Nucleus accumbens (tissue), 56 donors: ENCODE measurements at places on chromosomes 7 and 10.

DNA sequence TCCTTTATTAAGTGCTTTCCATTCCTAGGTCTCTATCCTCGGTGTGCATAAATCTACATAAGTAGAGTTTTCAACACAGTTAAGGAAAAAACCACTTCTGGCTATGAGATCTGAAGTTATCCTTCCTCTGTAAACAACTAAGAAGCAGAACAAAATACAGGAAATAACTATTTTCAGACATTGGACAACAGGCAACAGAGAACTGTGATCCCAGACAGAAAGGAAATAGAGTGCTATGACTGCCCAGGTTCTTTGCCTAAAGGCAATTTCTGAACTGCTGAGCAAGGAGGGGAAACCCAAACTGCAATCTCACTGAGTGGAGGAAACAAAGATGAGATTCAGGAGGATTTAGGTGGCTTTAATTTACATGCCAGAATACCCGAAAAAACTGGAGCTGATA lies 285.4 kb downstream of the SNX13 start:
- no peak for DNase-seq

GRCh38 chr7:158023157-158023556 lies 564.5 kb downstream of the PTPRN2 start:
- DNase-seq, result no peak

GRCh38 chr10:76108563-76109359 lies 677.3 kb downstream of the LRMDA start:
- DNase-seq, result no peak

DNA sequence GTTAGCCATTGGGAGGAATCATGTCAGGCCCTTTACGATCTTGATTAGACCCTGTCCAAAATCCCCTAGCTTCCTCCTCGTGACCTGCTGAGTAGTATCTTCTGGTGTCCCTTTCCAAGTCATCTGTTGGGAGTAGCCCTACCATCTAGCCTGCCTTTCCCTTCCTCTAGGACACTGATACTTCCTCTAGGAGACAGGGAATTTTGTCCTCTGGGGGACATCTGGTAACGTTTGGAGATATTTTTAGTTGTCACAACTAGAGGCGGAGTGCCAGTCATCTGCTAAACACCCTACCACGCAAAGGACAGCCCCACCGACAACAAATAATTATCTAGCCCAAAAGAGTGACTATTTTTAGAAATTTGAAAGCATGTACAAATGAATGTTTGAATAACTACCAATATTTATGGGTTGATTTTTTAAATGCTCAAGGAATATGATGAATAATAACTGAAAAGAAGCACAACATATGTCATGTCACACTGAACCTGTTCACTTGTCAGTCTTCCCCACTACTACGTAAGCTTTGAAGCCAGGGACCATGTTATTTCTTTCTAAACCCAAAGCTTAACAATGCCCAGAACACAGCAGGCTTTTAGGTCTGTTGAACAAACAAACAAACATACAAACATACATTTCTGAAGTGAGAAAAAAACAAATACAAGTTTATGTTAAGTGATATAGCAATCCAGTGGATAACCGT lies 105.9 kb downstream of the ARHGAP12 start:
- no peak for DNase-seq

GRCh38 chr10:133257489-133258065 lies 19.1 kb downstream of the ADAM8 start:
- no peak for DNase-seq

- DNase-seq, result no peak
Measured at GRCh38 chr7:66507764-66508296, 120.9 kb upstream of the KCTD7 start.

DNA sequence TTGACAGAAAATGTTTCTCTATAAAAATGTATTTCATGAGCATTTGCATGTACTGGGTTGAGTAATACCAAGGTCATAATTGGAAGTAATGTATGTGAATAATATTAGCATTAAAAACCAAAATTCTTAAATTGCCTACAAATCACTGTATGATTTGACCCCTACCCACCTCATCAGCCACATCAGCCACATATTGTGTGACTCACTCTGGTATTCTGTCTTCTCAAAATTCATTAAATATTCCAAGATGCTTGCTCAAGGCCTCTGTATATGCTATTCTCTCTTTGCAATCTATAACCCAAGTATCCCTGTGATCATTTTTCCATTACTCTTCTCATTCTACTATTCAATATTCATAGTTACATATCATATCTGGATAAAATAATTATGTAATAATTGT lies 21.4 kb downstream of the POT1 start:
- no peak for DNase-seq

DNA sequence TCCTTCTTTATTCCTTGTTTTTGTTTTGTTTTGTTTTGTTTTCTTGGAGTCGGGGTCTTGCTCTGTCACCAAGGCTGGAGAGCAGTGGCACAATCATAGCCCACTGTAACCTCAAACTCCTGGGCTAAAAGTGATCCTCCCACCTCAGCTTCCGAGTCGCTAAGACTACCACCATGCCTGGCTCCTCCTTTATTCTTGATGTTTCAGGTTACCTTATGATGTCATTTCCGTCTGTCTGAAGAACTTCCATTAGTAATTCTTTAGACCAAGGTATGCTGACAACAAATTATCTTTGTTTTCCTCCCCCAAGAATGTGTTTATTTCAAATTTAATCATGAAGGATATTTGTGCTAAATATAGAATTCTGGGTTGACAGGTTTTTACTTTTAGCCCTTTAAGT lies 18.1 kb upstream of the ATAD1 start:
- DNase-seq, result no peak

DNA sequence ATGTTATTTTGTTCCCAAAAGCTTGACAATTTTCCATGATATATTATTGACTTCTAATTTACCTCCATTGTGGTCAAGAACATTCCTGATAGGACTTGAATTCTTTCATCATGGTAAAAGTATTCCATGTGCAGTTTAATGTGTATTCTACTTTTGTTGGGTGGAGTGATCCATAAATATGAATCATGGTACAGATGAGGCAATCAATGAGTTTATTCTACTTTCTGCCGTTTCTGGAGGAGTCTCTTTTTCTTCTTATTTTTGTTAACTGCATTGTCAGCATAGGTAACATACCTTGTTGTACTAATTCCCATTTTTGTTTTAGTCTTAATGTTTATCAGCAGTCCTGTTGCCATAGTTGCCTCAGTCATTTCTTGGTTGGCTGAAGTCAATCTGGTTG lies 69.6 kb downstream of the SHOC2 start:
- no peak for DNase-seq

DNA sequence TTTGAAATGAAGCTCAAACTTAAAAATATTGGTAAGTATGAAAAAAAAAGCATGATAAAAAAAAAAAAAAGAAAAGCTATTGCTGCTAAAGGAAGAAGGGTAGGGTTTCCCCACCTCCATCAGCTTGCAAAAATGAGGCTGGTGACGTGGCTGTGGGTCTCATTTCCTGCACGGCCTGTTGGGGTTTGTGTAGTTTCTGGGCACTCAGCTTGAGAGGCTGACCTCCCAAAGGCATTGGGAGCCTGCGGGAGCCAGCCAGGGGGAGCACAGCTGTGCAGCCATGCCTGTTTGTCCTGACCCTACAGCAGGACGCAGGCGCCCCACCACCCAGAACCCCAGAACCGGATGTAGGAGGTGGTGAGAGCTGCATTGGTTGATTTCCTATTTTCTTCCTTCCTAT lies 48.8 kb upstream of the CARD11 start:
- DNase-seq, result no peak
